SK-N-MC (cell line): ENCODE measurements at places on chromosomes 16 and 17.

GRCh38 chr16:89322321-89323119, 105.0 kb downstream of the ZNF778 start:
- DNase-seq, result no peak

- no peak for DNase-seq
Observed at GRCh38 chr17:50917418-50917743, 51.2 kb upstream of the TOB1 start.

GRCh38 chr17:44995436-44996001, 27.4 kb upstream of the C1QL1 start:
- no peak for DNase-seq

DNA sequence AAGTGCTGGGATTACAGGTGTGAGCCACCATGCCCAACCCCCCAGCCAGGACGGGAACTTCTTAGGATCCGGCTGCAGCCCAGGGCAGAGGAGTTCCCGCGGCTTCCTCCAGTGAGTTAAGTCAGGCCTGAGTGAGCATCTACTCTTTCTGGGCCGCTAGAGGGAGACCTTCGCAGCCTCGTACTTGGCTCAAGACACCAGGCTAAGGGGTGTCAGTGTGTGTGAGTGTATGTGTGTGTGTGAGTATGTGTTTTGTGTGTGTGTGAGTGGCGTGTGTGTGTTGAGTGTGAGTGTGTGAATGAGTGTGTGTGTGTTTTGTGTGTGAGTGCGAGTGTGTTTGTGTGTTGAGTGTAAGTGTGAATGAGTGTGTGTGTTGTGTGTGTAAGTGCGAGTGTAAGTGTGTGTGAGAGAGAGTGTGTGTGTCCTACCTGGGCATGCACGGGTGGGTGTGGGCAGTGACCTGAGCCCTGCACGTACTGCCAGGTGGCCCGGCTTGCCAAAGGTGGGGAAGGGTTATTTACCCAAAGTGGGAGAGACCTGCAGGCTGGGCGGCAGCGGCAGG, 58.5 kb downstream of the TMEM235 start:
- peak; percentile 70 for DNase-seq

GRCh38 chr16:30656974-30657865, 1.0 kb upstream of the FBRS start:
- no peak for DNase-seq

GRCh38 chr16:31875112-31875803, 1.7 kb downstream of the ZNF267 start:
- DNase-seq, result no peak

DNA sequence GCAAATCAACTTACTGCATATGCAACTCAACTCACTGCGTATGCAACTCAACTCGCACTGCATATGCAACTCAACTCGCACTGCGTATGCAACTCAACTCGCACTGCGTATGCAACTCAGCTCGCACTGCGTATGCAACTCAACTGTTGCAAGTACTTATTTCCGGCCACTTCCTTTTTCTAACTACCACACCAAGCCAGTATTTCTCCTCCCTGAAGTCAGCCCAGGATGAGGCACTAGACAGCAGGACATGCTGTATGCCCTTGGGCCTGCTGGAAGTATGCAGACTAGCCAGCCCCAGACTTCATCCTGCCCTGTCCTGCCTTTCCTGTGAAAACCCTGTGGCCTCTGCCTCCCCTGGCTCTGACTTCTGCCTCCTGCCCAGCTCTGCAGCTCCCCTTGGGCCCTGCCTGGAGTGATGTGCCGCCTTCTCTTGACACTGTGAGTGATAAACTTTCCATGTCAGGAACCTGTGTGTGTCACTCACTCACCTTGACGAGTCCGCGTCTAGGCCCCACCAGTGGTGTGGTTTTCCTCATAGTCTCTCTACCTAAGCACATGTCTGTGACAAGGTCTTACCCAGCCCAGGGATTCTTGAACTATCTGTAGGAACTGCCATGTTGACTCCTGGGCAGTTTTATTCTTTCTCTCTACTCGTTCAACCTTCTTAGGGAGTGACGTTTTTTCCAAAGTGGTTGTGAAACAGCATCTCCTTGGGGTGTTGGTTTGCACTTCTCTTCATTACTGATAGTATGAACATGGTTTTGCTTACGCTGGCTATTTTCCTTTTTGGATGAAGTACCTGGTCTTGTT, 16.4 kb downstream of the ZNF778 start:
- DNase-seq, result no peak

DNA sequence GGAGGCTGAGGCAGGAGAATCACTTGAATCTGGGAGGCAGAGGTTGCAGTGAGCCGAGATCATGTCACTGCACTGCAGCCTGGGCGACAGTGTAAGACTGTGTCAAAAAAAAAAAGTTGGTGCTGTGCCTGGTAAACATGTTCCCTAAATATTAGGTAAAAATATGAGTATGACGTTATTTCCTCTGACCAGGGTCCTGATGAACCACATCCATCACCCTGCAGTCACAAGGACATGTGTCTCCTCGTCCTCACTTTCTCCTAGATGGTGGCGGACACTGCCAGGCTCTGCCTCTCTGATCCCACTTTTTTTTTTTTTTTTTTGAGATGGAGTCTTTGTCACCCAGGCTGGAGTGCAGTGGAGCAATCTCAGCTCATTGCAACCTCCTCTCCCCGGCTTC, 28.7 kb downstream of the LGALS9 start:
- no peak for DNase-seq

DNA sequence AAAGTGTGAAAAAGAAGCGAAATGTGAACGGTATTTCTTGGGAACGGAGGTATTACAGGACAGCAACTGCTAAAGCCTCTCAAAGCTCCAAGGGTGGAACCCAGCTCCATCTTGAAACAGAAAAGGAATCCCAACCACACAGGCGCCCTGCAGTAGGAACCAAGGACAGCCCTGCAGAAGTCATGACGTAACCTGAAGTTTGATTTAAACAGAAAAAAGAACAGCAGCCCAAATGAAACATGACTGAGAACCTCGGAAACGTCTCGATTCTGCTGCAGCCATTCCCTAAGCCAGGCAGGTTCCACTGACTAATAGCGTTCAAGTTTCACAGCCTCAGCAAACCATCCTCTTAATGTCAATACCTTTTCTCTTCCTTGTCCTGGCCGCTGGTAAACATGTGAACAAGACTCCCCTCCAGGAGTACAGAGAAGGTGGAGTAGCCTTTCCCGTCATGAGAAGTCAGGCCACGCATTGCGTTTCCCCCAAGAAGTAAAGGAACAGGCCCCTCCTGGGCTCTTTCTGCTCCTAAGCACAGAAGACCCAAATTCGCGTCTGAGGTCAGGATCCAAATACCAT, 20.1 kb downstream of the SIAH1 start:
- DNase-seq, result no peak

- DNase-seq, result no peak
Observed at GRCh38 chr17:12118617-12119016, 97.9 kb downstream of the MAP2K4 start.

DNA sequence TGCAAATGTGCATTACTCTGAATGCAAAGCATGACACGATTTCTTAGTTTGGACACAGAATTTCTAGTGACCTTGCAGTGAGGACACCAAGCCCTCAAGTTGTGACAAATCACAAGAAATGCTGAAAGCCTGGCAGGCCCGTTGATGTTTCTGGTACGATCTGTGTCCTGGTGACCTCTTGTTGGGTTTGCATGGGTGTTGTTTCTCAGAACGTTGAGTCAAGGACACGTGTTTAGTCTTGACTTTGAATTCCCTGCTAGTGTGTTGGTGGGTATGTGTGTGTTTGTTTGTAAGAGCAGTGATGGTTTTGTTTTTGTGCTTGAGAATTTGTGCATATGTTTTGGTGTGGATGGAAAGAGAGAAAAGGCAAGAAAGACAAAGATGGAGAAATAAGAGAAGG, 37.8 kb upstream of the MAF start:
- DNase-seq, result no peak

GRCh38 chr17:28282596-28282995, 36.4 kb upstream of the TMEM97 start:
- DNase-seq, result no peak

GRCh38 chr17:8875957-8876356, 8.5 kb upstream of the PIK3R6 start:
- no peak for DNase-seq

- no peak for DNase-seq
Observed at GRCh38 chr16:87409781-87410180, 17.6 kb downstream of the MAP1LC3B start.

DNA sequence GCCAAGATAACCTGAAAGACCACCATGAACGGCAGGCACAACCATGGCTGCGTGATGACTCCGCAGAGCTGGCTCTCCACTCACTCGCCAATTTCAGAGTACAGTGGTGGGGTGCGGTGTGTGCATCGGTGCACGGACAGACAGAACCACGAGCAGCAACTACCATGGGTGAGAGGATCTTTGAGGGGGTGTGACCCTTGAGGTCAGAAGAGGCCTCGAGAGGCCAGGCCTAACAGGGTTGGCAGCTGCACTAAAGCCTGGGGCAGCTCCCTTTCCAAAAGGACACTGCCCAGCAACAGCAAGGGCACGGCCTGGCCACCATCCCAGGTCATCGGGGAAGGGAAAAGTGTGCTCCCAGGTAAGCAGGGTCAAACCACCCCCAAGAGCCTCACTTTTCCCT, 1.9 kb upstream of the ECI1 start:
- no peak for DNase-seq

DNA sequence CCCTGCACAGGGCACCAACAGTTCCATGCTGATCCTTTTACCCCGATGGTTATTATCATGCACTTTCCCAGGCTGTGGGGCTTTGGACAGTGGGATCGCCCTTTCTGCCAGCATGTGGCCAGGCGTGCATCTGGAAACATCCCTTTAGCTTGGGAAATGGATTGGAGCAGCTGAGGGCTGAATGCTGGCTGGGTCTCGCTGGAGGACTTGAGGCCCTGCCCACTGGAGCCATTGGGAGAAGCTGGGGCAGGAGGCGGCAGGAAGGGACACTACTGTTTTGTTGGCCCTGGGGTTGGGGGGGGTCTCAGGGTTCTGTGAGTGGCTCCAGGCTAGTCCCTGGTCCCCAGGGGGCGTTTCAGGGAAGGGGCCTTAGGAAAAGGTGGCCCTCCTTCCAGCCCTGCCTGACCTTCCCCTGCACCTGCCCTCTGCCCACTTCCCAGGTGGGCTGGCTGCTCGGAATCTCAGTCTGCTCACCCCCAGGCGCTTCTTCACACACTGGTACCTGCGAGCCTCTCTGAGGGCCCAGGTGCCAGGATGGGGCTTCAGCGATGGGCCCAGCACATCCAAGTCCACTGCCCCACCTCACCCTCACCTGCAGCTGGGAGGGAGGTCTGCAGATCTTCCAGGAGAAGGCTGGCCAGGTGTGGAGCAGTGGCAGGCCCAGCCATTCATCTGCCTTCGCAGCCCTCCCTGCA, 1.6 kb upstream of the ADGRG3 start:
- DNase-seq, result no peak

- DNase-seq, result no peak
Observed at GRCh38 chr16:83847371-83848225, 39.8 kb downstream of the HSBP1 start.

- peak; percentile 26 for DNase-seq
Observed at GRCh38 chr16:2371421-2371820, 30.9 kb upstream of the ABCA3 start.

GRCh38 chr17:58156839-58157803, 8.9 kb downstream of the OR4D1 start:
- DNase-seq, result no peak

- DNase-seq, result no peak
Observed at GRCh38 chr17:71158437-71158836, 962.4 kb upstream of the SOX9 start.

- DNase-seq, result no peak
Observed at GRCh38 chr17:79966681-79967080, 69.0 kb downstream of the TBC1D16 start.

GRCh38 chr17:37123386-37123785, 174.6 kb downstream of the AATF start:
- DNase-seq, result no peak

DNA sequence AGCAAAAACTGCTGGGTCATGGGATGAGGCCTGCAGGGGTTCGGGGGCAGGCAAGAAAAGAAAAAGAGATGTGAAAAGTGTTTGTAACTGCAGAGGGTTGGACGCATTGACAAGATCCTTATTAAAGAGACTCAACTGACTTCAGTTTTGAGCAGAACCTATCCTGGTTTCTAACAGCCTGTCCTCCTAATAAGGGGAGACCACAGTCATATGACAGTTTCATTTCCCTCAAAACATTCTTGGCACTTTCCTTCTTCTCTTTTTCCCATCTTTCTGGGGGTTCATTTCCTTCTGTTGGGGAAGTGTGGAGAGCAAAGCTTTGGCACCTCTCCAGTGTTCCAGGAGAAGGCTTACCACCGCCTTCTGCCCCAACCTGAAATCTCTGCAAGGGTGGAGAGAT, 118.5 kb downstream of the MAF start:
- no peak for DNase-seq

DNA sequence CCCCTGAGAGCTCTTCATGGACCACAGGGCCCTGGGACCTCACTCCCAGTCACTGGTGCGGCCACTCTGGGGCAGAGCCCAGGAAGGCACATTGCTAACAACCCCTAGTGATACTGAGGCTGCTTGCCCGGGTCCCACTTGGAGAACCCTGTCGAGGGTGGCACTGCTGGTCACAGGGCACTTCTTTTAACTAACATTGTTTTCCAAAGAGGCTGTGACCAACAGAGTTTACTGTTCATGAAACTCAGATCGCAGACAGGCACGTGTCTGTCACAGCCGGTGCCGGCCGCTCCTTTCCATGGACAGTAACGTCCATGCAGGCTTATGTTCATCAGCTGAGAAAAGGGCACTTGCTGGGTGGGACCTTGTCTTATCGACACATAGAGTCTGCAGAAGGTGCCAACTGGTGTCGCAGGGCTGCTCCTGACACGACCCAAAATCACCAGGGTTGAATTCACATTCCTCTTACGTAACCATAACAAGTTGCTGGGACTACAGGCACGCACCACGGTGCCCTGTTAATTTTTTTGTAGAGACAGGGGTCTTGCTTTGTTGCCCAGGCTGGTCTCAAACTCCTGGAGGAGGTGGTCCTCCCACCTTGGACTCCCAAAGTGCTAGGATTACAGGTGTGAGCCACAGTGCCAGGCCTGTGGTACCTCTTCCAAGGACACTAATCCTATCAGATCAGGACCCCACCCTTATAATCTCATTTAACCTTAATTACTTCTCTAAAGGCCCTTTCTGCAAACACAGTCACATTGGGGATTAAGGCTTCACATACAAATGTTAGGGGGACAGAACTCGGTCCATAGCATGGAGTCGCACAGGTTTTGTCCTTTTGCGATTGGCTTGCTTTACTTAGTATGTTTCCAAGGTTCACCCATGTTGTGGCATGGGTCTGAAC, 1.2 kb upstream of the ZC3H18 start:
- DNase-seq, result no peak

- DNase-seq, result no peak
Observed at GRCh38 chr16:48157794-48158193, 2.0 kb upstream of the ABCC12 start.

DNA sequence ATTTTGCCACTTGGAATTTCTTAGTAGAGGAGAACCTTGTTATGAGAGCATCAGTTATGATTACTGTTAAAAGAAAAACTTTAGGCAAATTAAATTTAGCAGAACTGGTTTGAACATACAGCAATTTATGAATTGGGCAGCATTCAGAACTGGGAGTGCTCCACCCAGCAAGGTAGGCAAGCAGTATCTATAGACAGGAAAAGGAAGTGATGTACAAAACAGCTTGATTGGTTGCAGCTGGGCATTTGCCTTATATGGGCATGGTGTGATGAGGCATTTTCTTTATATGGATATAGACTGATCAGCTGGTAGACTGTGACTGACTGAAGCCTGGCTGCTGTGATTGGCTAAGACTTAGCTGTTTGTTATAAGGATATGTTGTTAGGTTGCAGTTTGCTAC, 17.6 kb upstream of the CYLD start:
- no peak for DNase-seq
